ENCODE measurements at places on chromosomes 12 and 14.

DNA sequence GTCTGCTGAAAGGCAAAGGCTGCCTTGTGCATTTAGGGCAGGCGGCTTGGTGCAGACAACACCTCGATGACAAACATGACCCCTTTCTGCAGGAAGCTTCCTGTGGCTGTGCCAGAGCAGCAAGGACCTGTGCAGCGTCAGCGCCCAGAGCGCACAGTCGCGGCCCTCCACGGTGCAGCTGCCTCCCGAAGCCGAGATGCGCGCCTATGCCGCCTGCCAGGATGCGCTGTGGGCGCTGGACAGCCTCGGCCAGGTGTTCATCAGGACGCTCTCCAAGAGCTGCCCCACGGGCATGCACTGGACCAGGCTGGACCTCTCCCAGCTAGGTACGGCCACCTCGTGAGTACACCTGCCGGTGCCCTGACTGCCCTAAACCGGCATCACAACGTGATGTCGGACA lies 57.3 kb downstream of the ANKRD9 start:
- no peaks in the 10 kb centered on the region for H3K27me3 ChIP-seq
- no peaks in the 10 kb centered on the region for H3K4me1 ChIP-seq
- no peak overlapping the region for H3K4me3 ChIP-seq
- H3K27ac ChIP-seq, result no peak overlapping the region
- H3K36me3 ChIP-seq, result no peaks in the 10 kb centered on the region
- no peak for DNase-seq

GRCh38 chr14:34569750-34570149 lies 30.2 kb upstream of the EAPP start:
- no peaks in the 10 kb centered on the region for H3K4me1 ChIP-seq
- H3K4me3 ChIP-seq, result no peak overlapping the region
- DNase-seq, result no peak
- H3K27me3 ChIP-seq, result no peaks in the 10 kb centered on the region
- H3K36me3 ChIP-seq, result no peaks in the 10 kb centered on the region
- no peak overlapping the region for H3K27ac ChIP-seq

DNA sequence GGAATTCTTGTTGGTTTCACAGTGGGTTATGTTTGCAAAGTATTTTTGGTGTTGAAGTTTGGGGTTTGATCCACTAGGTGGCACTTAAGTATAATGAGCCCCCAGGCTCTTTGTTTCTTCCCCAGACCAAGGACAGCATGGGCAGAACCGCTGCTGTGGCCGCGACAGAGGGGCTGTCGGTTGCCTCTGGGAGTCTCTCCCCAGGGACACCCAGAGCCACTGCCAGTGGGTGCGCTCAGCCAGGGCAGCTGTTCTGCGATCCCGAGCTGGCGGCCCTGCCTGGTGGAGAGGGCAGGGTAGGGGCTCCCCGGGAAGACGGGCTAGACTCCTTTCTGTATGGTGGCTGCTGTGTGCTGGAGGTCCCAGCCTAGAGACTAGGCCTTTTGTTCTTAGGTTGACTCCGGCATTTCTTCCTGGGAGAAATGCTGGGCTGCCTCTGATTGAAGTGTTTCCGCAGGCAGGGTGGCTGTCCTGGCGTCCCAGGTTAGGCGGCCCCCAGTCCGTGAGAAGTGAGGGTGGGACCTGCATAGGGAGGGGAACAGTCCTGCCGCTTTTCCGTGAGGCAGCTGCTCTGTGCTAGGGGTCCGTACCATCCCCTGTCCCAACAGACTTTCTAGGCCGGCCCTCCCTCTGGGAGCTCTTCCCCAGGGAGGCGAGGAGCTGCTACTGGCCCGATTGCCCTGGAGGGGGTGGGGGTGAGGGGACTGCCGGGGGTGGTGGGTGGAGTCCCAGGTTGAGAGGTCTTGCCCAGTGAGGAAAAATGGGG lies 253.1 kb upstream of the PELI2 start:
- no peak overlapping the region for H3K27ac ChIP-seq
- peaks cover 2% of the 10 kb centered on the region for H3K27me3 ChIP-seq
- no peaks in the 10 kb centered on the region for H3K4me1 ChIP-seq
- DNase-seq, result no peak
- H3K4me3 ChIP-seq, result no peak overlapping the region

GRCh38 chr14:93787465-93788292 lies 606 bp downstream of the PRIMA1 start:
- no peak overlapping the region for H3K27ac ChIP-seq
- no peaks in the 10 kb centered on the region for H3K36me3 ChIP-seq
- H3K4me3 ChIP-seq, result no peak overlapping the region
- H3K4me1 ChIP-seq, result peaks cover 2% of the 10 kb centered on the region
- DNase-seq, result no peak

DNA sequence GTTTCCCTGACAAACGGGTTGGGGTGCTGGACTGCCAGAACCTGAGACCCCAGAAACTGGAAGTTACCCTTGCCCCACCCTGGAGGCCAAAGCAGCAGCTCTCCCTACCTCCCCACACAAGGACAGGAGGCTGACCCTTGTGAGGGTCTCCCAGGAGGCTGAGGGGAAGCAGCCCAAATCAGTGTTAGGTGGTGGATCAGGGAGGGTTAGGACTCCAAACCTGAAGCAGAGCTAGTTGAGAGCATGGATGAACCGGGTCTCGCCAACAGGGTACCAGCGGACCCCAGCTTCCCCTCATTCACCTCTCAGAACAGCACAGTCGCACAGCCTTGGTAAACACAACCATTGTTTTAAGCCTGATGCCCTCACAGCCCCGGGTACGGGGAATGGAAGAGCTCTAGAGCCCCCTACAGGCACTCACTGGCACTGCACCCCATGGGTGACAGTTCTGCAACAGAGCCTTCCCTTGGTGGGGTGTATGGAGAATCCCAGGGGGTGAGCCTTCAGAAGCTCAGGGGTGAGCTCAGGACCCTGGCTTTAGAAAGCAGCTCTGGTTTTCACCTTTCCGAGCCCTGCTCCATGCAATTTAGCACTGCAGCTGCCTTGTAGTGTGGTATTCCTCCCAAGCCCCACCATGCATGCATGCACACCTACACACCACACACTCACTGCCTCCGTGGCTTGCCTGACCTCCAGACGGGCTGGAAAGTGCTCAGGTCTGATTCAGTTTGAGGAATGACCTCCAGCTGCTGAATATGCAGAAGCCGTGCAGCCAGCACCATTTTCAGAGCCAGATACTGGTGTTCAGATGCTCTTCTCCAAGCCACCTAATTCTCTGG lies 11.2 kb downstream of the ESRRB start:
- no peak overlapping the region for H3K27ac ChIP-seq
- peaks cover 34% of the 10 kb centered on the region for H3K27me3 ChIP-seq
- H3K4me1 ChIP-seq, result no peaks in the 10 kb centered on the region
- H3K36me3 ChIP-seq, result no peaks in the 10 kb centered on the region

DNA sequence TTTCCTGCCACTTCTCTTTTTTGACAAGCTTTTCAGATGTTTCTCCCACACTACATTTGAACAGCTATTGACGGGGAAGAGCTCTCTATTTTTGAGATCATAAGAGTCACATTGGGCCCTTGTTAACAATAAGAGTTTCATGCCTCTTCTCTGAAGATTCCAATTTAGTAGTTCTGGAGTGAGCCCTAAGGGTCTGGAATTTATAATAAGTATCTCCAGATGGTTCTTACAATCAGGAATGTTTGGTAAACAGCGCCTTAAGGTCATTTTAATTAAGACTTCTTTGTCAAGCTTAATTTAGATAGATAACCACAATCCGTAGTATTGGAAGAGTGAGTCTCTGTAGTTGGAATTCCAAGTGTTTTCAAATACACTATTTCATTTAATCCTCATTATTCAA lies 60.6 kb upstream of the HECTD1 start:
- H3K4me3 ChIP-seq, result no peak overlapping the region
- no peaks in the 10 kb centered on the region for H3K36me3 ChIP-seq
- no peak overlapping the region for H3K27ac ChIP-seq
- no peak for DNase-seq
- H3K27me3 ChIP-seq, result peaks cover 7% of the 10 kb centered on the region

- H3K27ac ChIP-seq, result no peak overlapping the region
- no peak for DNase-seq
- no peaks in the 10 kb centered on the region for H3K4me1 ChIP-seq
- no peak overlapping the region for H3K4me3 ChIP-seq
- H3K27me3 ChIP-seq, result peaks cover 10% of the 10 kb centered on the region
Observed at GRCh38 chr12:94839347-94839746, 164.2 kb downstream of the NDUFA12 start.

DNA sequence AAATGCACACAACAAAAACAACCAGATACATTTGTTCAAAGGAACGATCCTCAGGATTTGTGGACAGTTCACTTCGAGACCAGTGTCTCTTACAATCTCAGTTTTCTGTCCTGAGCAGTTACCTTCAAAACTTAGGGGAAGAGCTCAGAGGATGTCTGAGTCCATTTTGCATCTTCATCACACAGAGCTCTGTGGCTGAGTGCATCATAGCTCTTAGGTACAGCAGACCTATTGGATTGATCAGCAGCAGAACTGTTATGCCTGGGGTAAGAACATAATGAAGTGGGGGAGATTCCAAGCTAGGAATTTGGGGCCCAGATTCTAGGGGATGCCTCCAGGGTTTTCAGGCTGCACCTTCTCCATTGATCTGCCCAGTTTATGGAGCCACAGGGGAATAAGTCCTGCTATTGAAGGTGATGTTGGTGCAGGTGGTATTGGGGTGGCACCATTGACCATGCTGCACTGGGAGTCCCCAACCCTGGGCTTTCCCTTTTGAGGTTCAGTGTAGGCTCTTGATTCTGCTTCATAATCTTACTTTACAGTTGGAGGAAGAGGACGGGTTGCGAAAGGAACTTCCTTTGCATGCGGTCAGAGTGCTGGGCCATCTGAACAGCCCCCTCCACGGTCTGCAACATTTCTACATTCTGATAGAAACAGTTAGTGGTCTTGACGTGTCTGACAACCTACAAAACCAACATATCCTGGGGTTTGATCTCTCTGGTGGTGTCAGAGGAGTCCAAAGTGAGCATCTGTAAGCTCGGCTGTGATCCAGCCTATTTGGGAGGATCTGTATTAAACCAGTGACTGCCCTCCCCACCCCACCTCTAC lies 112.8 kb downstream of the CHST11 start:
- peaks cover 75% of the 10 kb centered on the region for H3K4me1 ChIP-seq
- H3K36me3 ChIP-seq, result peaks cover 23% of the 10 kb centered on the region
- DNase-seq, result peak; percentile 93
- peak overlapping the region; percentile 95 for H3K4me3 ChIP-seq

- no peak overlapping the region for H3K27ac ChIP-seq
- H3K36me3 ChIP-seq, result no peaks in the 10 kb centered on the region
- no peak for DNase-seq
- no peak overlapping the region for H3K4me3 ChIP-seq
Observed at GRCh38 chr12:113990250-113991223, 24.4 kb upstream of the RBM19 start.

DNA sequence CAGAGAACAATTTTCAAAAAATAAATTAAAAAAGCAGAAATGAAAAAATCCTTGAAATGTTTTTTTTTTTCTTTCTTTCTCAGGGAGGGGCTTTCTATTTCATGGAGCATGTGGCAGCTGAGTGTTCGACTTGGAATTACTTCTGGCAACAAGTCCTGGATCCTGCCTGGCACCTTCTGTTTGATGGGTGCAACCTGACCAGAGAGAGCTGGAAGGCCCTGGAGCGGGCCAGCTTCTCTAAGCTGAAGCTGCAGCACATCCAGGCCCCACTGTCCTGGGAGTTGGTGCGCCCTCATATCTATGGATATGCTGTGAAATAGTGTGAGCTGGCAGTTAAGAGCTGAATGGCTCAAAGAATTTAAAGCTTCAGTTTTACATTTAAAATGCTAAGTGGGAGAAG lies 22.5 kb upstream of the HIGD1C start:
- H3K27ac ChIP-seq, result peak overlapping the region; percentile 43
- no peak for DNase-seq
- H3K27me3 ChIP-seq, result no peaks in the 10 kb centered on the region
- H3K36me3 ChIP-seq, result no peaks in the 10 kb centered on the region
- H3K4me1 ChIP-seq, result peaks cover 44% of the 10 kb centered on the region
- no peak overlapping the region for H3K4me3 ChIP-seq

DNA sequence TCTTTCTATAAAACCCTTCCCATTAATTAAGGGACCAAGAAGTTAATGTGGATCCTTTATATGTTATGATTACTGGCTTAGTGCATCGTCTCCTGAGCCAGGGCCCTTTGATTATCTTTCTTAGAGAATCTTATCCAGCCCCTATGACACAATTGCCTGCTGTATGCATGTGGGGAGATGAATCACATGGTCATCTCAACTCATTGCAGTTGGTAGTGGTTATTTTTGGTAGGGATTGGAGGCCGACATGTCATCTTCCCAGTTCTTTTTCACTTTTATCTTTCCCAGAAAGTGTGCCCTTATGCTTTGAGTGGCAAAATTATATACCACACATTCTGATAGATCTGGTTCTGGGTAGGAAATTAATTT lies 26.0 kb downstream of the ZNF664 start:
- no peak for DNase-seq
- no peak overlapping the region for H3K27ac ChIP-seq
- no peaks in the 10 kb centered on the region for H3K36me3 ChIP-seq
- H3K4me3 ChIP-seq, result no peak overlapping the region

All from natural killer cell treated with Interleukin-12 subunit alpha and Interleukin-12 subunit beta and Interleukin-15 and Interleukin-18, amount 100 ng/mL, for 72 hours (primary cell).